Stimulated activated CD8-positive, alpha-beta memory T cell treated with anti-CD3 and anti-CD28 coated beads, Interleukin-12 subunit alpha, Interleukin-12 subunit beta, amount 100 ng/mL, for 1 hour (primary cell): ENCODE measurements at places on chromosomes 7 and 10.

- DNase-seq: no peak
Measured at GRCh38 chr10:60086421-60086820, 180.1 kb upstream of the CCDC6 start.

DNA sequence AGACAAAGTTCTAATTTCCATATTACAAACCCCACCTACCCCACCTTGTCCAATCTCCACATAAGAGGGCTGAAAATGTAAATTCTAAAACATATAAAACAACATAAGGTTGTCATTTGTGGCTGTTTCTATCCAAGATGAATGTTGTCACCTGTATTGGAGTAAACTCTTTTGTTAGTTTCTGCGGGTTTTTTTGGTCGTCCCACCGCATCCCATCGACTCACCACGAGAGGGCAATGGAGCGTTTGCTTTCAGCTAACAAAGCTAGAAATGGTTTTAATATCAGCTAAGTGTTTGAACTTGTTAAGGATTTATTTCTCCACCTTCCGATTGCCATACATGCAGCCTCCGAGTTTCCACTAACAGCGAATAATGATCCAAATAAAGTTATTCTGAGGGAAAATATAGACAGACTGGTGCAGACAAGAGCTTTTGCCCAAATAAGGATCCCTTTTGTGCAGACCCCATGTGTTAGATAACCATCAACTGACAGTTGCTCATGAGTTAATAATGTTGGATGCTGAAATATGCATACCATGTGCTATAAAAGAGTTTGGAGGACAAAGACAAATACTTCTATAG, 137.2 kb downstream of the ARID5B start:
- peak; percentile 67 for DNase-seq

DNA sequence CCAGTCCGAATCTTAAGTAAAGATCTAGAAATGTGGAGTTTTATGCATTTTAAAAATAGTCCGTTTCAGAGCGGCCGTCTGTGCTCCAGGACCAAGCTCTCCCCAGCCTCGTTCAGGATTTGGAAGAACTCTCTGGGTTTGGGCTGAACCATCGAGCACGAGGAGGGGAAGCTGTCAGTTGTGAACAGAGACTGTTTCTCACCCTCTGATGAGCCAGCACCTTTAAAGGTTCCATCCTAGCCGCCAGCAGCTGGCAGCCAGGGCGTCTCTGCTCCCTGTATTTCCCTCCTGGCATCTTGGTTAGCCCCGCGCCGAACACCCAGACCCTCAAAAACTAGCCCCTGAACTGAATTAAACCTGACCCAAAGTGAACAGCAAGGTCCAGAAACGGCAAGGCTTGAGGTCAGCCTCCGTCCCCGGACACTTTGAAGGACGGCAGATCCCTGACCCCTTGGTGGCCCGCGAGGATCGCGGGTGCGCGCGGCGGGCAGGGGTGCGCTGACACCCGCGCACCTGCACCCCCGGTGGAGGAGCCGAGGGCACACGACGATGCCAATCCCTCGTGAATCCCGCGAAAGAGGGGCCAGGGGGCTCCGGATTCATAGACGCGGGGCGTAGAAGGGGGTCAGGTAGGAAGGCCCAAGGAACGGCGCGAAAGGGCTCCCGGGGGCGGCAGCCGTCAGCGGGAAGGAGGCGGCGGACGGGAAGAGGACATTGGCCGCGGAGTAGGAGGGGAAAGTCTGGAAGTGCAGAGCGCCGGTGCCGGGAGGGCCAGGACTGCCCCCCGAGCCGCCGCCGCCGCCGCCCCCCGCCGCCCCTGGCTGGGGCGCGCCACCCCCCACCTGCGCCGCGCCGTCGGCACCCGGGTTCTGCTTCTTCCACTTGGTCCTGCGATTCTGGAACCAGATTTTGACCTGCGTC, 2.7 kb downstream of the NKX1-2 start:
- DNase-seq: no peak

DNA sequence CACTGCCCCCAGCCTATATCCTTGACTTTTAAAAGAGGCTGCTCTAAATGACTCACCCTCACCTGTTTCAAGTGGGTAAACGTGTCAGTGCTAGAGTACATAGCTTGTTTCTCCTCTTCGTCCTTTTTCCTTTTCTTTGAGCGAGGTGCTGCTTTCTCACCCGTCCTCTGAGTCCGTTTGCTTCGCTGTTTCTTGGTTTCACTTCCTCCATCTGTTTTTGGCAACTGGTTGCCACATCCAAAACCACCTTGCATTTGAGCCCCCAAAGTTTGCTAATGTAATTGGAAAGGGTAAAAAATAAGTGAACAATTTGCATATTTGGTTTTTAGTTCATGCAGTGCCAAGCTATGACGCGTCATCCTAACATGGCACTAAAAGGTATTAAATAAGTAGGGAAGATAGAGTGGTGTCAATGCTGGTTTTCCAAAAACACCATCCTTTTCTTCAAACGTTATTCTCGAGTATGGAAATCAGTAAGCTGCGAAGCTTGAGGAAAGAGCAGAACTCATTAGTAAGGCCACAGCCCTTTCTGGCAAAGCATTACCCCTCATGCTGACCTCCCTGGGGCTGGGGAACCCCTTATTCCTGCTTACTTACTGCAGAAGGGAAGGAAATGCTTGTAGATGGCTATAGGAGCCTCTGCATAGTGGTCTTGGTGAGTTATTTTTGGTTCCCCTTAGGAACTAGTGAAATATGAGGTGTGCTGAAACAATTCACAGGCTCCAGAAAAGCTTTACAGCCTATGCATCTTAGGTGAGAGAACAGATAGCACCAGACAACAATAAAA, 133.5 kb downstream of the GALNT11 start:
- DNase-seq: no peak
